ENCODE measurements at places on chromosomes 2 and 18.

GRCh38 chr18:12543697-12544096, 114.2 kb downstream of the SPIRE1 start:
- no peak for DNase-seq

- DNase-seq: no peak
Measured at GRCh38 chr18:76389716-76390115, 105.3 kb downstream of the ZNF516 start.

- DNase-seq: no peak
Measured at GRCh38 chr2:120762341-120763061, 26.8 kb downstream of the GLI2 start.

DNA sequence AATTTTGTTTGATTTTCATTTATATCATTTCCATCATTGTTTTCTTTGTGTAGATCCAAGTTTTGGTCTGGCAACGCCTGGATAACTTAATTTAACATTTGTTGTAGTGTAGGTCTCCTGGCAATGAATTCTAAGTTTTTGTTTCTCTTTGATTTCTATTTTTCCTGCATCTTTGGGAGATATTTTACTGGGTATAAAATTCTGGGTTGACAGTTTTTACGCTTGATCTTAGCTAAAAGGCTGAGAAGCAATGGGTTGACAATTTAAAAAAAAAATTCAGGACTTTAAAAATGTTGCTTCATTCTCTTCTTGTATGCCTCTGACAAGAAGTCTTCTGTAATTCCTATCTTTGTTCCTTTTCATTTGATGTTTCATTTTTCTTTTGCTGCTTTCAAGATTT, 8.6 kb downstream of the LYPD6B start:
- no peak for DNase-seq

DNA sequence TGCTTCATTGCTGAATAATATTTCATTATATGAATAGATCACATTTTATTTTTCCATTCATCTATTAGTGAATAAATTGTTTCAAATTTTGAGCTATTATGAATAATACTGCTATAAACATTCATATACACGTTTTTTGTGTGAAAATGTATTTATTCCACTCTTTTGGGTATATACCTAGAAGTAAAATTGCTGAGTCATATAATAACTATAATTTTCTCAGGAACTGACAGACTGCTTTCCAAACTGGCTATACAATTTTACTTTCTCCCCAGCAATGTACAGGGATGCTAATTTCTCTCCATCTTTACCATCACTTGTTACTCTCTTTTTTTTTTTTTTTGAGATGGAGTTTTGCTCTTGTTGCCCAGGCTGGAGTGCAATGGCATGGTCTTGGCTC, 35.5 kb upstream of the BAZ2B start:
- no peak for DNase-seq

- DNase-seq: no peak
Measured at GRCh38 chr2:12549641-12550040, 167.1 kb upstream of the TRIB2 start.

- DNase-seq: no peak
Measured at GRCh38 chr2:186968277-186968676, 119.3 kb upstream of the ZSWIM2 start.

DNA sequence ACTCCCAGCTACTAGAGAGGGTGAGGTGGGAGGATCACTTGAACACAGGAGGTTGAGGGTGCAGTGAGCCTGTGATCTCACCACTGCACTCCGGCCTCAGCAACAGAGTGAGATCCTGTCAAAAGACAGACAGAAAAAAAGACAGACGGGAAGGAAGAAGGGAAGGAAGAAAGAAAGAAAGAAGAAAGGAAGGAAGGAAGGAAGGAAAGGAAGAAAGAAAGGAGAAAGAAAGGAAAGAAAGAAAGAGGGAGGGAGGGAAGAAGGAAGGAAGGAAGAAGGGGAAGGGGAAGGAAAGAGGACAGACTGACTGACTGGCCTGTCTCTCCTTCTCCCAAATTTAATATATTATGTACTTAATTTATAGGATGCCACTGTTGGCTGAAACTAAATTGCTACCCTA, 21.6 kb downstream of the SP9 start:
- DNase-seq: no peak

DNA sequence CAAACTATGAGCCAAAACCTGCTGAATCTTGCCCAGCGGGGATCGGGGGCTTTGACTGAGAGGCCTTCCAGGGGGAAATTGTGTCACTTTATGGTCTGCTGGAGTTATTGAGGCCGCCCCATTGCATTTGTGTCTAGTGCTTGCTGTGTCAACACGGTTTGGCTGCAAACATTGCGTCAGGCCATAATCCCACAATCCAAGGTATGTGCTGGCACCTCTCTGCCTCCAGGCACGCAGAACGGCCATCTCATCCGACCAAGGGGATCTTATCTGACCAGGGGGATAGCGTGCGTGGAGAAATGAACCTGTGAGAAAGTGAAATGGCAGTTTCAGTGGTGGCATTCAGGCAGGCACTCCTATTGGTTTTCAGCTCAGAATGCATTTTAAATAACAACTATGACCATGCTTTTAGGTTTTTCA, 18.1 kb upstream of the LYPD6B start:
- no peak for DNase-seq

DNA sequence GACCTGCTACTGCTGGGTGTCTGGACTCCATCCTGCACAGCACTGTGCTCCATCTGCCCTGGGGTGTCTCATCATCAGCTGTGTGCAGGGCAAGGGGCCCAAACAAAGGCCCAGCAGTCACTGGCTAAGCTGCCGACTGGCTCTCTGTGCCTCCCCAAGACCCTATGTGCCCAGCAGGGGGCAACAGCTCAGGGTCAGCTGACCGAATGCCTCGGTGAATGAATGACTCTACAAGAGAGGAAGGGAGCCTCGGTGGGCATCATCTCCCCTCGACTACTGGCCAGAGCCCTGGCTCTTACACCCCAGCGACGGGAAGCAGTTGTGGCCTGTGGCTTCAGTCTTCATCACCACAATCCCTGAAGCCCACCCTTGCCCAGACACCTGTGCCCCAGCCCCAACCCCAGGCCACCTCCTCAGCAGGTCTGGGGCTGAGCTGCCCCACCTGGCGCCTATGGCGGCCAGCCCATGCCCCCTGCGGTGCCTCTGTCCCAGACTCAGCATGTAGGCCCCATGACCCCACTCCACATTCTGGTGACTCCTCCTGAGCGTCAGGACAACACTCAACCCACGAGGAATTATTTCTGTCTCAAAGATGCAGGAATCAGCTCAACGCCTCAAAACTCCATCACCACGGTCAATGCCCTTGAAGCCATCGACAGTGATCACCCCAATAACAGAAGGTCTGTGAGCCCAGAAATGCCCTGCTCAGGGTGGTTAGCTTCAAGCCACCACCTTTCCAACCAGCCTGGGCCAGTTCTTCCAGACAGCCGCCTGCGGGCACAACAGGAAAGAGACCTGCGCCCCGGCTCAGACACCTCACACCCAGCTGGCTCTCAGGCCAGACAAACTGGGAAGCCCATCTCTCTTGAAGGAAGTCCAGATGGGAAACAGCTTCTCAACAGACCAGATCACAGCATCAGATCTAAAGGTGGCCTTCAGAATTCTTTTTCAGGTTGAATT, 1.6 kb upstream of the GPR17 start:
- no peak for DNase-seq

- DNase-seq: no peak
Measured at GRCh38 chr2:105919826-105920225, 175.1 kb downstream of the NCK2 start.

DNA sequence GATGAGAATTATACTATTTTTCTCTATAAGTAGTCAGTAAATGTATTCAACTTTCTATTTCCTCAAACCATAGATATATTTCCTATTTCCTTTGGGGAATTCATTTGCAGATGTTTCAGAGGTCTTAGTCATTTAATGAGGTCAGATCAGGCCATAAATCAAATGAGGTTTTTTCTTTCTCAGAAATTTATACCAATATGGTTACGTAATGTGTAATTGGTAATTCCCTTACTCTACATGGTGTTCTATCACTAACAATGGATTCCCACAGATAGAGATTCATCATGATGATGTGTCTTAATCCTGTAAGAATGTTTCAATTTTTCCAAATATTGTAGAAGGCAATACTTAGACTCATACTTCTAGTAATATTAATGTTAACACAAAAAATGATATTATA, 108.0 kb downstream of the DPP4 start:
- no peak for DNase-seq

DNA sequence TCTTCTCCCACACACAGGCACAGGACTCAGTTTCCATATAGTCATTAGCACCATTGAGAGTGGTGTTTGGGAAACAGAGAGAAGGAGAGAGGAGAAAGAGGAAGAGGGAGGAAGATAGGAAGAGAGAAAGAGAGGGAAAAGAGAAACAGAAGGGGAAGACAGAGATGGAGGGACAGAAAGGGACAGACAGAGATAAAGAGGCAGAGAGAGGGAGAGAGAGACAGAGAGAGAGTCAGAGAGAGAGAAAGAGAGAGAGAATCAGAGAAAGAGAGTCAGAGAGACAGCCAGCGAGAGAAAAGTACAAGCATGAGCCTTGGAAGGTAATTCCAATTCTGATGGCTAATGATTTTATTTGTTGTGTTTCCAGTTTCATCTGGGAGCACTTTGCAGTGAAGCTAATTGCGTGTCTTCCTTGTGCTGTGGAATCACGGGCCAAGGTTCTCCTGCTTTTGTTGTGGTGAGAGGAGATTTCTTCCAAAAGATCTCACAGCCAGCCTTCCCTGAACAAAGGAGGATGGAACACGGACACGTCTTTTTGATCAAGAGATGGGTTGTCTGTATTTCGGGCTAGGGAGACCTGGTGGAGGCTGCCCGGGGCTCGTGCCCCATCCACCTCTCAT, 153.6 kb upstream of the TWIST2 start:
- DNase-seq: no peak

DNA sequence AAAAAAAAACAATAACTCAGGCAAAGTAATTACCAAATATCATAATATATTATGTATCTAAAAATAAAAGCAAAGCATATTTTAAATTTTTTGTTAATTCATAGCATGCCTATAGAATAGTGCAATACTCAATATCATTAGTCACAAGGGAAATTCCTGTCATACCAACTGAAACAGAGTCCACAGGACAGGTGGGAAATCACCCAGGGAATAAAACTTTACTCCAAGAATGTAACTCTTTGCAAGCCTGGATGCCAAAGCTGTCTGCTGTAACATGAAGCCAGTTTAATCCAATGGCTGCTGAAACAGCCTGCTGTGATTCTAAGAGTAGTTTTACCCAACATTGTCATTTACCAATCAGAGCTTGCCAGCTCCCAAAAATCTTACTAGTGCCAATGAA, 40.0 kb upstream of the SULT1C3 start:
- no peak for DNase-seq

DNA sequence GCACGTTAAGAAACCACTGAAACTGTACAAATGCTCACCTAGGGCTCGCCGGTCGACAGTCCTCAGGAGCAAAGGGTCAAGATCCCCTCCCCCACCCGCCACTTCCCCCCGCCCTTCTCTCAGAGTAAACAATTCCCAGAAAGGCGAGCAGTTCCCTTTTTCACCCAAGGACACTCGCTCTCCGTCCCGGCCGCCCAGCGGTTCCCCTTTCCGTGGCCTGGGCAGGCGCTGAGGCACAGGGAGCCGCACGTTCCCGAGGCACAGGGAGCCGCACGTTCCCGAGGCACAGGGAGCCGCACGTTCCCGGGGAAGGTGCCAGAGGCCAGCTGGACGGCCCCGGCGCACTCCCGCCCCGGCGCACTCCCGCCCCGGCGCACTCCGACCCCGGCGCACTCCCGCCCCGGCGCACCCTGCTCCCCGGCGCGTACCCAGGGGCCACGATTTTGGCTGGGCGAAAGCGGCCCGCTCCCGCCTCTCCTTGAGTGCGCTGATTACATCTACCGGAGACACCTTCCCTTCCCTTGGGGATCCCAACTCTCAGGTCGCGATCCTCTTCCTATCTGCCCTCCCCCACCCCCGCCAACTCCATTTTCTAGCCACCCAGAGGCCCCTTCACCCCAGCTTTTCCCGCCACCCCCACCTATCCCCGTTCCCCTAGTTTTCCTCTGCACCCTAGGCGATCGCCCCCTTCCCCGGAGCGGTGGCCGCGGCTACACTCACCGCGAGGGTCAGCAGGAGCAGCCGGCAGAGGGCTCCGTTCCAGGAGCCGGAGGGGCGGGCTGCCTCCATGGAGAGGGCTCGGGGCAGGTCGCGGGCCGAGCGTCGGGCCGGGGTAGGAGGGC, 817 bp downstream of the DSC2 start:
- no peak for DNase-seq
